Progenitor cell of endocrine pancreas (in vitro differentiated cells): ENCODE measurements at places on chromosomes 6 and 20.

DNA sequence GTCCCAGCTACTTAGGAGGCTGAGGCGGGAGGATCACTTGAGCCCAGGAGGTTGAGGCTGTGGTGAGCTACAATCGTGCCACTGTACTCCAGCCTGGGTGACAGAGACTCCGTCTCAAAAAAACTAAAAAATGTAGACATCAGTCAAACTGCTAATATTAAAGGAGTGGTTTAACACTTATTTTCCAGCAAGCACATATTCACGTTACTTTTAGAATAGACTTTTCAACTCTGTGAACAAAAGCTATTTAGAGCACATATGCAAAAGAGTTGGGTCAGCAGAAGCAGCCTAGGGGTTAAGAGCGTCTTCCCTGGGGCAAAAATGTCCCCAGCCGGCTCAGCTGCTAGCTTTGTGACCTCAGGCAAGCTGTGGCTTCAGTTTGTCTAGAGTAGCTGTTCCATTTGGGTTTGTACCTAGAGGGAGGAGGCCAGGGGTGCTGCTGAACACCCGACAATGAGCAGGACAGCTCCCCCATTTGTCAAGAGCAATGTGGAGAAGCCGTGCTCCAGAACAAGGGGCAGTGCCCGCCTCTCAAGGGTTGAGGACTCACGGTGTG lies 62.5 kb upstream of the PTGIS start:
- DNase-seq = no peak

- DNase-seq = no peak
Measured at GRCh38 chr6:150964765-150965164, 99.3 kb downstream of the MTHFD1L start.

DNA sequence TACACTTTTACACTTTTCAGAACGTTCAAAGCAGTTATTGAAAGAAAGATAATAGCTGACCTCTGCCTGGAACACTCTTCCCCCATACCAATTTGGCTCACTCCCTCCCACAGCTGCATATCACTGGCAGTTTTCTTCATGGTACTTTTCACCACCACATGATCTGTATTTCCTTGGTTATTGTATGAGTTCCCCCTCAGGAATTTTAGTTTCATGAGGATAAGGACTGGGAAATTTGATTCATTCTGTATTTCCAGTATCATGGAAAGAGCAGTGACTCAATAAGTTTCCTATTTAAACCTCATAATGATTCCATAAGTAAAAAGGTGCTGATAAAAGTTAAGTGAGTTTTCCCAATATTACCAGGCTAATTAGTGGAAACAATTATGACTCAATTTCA lies 16.0 kb downstream of the HTR1B start:
- DNase-seq = no peak

DNA sequence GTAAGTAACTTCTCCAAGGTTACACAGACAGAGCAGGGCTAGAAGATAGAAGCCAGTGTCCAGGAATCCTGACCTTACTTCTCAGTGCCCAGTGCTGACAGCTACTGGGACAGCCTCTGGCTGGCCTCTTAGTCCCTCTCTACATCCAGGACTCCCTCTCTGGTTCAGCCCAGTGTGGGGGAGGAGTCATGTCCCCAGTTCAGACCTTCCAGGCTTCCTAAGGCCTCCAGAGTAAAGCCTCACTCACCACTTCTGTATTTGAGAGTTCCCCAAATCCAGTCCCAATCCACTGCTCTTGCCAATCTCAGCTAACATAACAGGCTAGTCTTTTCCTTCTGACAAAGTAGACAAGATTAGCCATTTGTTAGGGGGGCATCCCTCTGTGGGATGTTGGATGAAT lies 36.9 kb upstream of the EPB41L1 start:
- no peak for DNase-seq

DNA sequence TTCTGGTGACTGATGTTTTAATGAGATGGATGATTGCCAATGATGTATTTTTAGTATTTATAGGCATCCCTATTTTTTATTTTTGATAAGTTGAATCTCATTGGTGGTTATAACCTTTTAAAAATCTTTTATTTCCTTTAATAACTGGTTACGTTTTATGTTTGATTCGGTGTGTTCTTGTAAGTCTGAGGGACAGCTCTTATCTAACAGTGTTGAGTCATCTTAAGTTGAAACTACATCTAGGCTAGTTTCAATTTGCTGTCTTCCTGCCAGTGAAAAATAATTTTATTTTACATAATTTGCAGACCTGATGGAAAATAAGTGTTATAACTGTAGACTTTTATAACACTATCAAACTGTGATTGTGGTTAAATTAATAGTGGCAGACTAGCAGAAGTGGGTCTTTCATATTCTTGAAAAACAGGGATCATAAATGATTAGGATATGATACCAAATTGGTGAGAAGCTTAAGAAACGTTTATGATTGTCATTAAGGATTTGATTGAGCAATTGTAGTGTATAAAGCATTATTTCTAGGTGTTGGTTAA lies 4.6 kb downstream of the AFDN start:
- DNase-seq = no peak

GRCh38 chr6:125201961-125202729 lies 48.6 kb downstream of the TPD52L1 start:
- no peak for DNase-seq

DNA sequence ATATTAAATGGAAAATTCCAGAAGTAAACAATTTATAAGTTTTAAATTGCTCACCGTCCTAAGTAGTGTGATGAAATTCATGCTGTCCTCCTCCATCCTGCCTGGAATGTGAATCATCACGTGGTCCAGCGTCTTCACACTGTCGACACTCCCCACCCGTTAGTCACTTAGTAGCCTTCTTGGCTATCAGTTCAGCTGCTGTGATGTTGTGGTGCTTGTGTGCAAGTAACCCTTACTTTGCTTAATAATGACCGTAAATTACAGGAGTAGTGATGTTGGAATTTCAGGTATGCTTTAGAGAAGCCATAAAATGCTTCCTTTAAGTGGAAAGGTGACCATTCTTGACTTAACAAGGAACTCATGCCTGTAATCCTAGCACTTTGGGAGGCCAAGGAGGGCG lies 25.2 kb downstream of the RIOK1 start:
- DNase-seq = no peak

GRCh38 chr20:38246357-38247165 lies 14.0 kb downstream of the KIAA1755 start:
- DNase-seq = no peak

- DNase-seq = no peak
Measured at GRCh38 chr6:139080255-139080920, 51.8 kb downstream of the ABRACL start.

GRCh38 chr20:18613553-18613952 lies 25.7 kb downstream of the DTD1 start:
- no peak for DNase-seq

DNA sequence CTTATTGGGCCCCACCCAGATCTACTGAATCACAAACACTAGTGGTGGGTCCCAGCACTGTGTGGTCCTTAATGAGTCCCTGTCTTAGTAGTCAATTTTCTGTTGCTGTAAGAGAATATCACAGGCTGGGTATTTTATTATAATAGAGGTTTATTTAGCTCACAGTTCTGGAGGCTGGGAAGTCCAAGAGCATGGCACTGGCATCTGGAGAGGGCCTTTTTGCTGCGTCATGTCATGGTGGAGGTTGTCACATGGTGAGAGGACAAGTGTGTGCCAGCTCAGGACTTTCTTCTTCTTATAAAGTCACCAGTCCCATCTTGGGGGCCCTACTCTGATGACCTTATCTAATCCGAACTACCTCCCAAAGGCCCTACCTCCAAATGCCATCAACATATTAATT lies 105.0 kb downstream of the PPP1R14C start:
- DNase-seq = no peak

- DNase-seq = no peak
Measured at GRCh38 chr6:169239181-169239580, 14.5 kb downstream of the THBS2 start.

- DNase-seq = no peak
Measured at GRCh38 chr6:157034436-157035230, 257.5 kb downstream of the ARID1B start.

GRCh38 chr20:52494244-52494643 lies 302.7 kb upstream of the ZFP64 start:
- DNase-seq = no peak

- DNase-seq = no peak
Measured at GRCh38 chr6:7691675-7692452, 34.0 kb upstream of the BMP6 start.

DNA sequence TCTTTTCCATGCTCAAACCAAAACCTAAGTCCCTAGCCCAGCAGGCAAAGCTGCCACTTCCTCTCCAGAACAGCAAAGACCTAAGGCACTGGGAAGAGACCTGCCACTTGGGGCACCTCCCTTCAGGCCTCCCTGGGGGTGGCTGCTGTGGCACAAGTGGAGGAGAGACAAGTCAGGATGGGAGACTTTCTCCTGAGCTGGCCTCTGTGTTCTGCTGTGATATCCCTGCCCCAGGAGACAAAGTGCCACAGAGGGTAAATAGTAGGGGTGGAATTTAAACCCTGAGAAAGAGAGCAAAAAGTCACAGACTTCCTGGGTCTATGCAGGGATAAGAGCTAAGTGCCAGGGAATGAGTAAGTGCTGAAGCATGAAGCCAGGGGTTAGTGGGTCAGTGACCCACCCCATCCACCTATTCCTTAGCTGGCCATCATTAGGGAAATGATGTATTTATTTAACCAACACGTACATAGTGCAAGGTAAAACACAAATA lies 84.2 kb downstream of the MRPL14 start:
- no peak for DNase-seq

DNA sequence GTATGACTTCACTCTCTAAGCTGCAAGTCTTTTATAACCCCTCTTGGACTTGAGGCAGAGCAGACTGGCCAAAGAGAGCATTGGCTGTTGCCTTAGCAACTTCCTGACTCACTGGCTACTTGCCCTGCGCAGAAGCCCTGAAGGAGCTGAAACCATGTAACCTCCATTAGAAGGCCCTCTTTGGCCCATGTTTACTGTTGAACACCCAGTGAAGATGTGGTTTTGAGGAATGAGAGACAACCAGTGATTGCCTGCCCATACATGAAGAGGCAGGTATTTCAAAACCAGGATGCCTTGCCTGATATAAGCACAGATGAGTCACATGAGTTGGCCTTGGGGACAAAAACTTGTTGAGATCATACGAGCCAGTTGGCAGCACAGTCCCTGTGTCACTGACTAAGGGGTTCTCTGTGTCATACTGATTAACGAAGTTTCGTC lies 182.5 kb downstream of the EDN1 start:
- DNase-seq = no peak

DNA sequence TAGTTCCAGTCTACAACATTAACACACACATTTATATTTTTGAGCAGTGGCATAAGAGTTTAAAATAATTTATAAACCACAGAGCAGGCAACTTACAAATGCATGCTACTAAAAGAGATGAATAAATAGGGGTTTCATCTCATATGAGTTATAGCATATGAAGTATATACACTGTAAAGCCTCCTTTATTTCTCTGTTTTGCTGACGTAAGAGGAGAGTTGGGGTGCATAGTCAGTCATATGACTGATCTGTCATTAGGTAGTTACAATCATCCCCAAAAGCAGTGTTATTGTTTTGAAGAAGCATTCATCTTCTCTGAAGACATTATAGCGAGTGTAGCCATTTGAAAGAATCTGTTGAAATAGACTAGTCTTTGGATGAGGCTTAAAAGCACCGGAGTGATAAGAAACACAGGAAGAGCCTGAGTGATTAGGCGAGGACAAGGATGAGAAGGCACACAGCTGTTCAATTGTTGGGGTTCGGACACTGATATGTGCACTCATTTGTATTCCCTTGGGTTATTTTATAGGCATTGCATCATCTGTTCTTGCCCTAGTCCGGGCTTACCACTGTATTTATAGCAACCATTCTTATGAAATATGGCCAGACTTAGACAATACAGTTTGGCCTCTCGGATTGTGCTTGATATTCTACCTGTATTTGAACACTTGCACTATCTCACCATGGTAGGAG lies 325.7 kb downstream of the SAMD5 start:
- no peak for DNase-seq

GRCh38 chr6:111758608-111759329 lies 114.5 kb downstream of the FYN start:
- DNase-seq = no peak

DNA sequence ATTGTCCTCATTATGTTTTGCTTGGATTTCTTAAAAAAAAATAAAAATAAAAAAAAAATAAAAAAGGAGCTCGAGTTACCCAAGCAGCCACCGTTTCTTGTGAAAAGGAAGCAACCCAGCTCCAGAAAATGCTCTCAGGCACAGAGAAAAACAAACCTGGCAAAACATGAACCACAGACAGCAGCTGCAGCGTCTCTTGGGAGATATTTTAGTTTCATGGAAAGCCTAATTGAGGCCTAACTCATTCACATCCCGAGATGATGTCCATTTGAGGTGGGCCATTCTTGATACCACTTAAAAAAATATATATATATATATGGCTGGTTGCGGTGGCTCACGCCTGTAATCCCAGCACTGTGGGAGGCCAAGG lies 13.7 kb upstream of the MRAP2 start:
- DNase-seq = no peak
